Fibroblast of the aortic adventitia (primary cell): ENCODE measurements at places on chromosomes 11 and 22. TPM values are rescaled to one million over a fixed set of nuclear protein-coding genes. Genes with fewer than 3 reads are reported as not detected.

Gene GUCY1A2
- total RNA-seq = 1.1 and 1.6 TPM in 2 replicates

Gene FOSL1
- total RNA-seq = 11.4 and 73.9 TPM in 2 replicates

Gene CSF2RB
- total RNA-seq = 0.81 and 0.98 TPM in 2 replicates

Gene TEX12
- 0.36 TPM in 1 of 2 replicates, not detected in the other for total RNA-seq

Gene STX5
- 20.4 and 42.8 TPM in 2 replicates for total RNA-seq

Gene NAALAD2
- total RNA-seq = 3.7 and 7.9 TPM in 2 replicates

Gene OPCML
- total RNA-seq = 0.18 and 0.82 TPM in 2 replicates

Gene MYBPC3
- not detected in 2 replicates for total RNA-seq

Gene ISX
- not detected in 2 replicates for total RNA-seq

Gene KRTAP5-7
- total RNA-seq = 0.09 and 0.33 TPM in 2 replicates

Gene UPB1
- total RNA-seq = 0.90 TPM in 1 of 2 replicates, not detected in the other

Gene TTC12
- 9.8 and 12.7 TPM in 2 replicates for total RNA-seq

Gene GAS2L1
- 5.0 and 15.0 TPM in 2 replicates for total RNA-seq

Gene ENTHD1
- total RNA-seq = not detected in 2 replicates

Gene OR8G5
- total RNA-seq = not detected in 2 replicates

Gene JAML
- not detected in 2 replicates for total RNA-seq

Gene RFPL3
- total RNA-seq = not detected in 2 replicates

Gene PHLDA2
- total RNA-seq = 1.2 and 3.8 TPM in 2 replicates

Gene MUC6
- under 0.01 TPM in 1 of 2 replicates, not detected in the other for total RNA-seq

Gene APOC3
- not detected in 2 replicates for total RNA-seq

Gene OR51B2
- total RNA-seq = not detected in 2 replicates
